IPS-NIHi11 (cell line): ENCODE measurements at places on chromosomes 16 and 17.
A peak's percentile ranks its signal among the peaks of the same experiment; 100 is the strongest.

DNA sequence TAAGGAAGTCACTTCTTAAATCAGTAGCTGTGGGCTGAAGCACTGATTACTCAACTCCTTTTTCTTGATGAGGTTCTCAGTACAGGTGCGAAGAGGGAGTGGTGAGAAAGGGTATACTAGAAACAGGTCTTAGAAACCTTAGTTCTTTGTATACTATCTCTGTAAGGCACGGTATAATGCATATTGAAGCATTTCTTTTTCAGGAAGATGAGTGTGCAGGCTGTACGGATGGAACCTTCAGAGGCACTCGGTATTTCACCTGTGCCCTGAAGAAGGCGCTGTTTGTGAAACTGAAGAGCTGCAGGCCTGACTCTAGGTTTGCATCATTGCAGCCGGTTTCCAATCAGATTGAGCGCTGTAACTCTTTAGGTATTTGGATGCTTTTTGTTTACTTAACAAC is 39.2 kb downstream of the CYLD start:
- peak; percentile 48 for DNase-seq

- no peak for DNase-seq
These were observed 3.0 kb downstream of the EVI2B start for GRCh38 chr17:31310886-31311285.

- DNase-seq: no peak
These were observed 576 bp downstream of the EPOP start for GRCh38 chr17:38674014-38674748.

DNA sequence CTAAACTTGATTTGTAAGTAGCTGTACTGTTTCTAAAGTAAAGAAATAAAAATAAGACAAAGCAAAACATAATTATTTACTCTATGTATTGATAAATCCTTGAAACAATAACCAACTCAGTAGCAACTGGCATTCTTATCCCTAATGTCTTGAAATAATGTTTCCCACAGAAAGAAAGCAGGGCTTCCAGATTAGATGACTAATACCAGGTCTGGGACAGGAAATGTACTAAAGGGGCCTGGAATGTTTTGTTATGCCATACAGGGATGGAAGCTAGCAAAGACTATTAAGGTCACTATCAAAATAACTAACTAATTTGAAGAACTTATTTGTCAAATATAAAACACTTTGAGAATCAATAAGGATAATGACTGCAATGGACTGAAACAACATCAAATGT is 82.1 kb downstream of the CFDP1 start:
- DNase-seq: no peak

DNA sequence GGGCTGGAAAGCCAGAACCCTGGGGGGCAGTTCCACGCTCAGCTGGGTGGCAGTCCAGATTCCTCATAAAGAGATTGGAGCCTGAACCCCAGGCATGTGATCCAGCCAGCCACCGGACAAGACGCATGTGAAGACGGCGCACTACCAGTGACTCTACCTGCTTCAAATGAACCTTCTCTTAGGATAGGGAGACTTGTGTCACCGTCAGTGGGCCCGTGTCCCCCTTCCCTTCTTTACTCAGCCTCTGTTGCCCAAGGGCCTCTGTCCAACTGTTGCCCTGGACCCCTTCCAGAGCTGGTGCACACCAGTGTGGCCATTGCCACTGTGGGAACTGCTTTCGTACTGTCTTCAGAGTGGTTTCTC is 18.2 kb downstream of the CLUAP1 start:
- no peak for DNase-seq

- DNase-seq: no peak
These were observed 205.5 kb upstream of the CDH11 start for GRCh38 chr16:65327346-65327745.
